ENCODE measurements at places on chromosomes 3 and 15.

DNA sequence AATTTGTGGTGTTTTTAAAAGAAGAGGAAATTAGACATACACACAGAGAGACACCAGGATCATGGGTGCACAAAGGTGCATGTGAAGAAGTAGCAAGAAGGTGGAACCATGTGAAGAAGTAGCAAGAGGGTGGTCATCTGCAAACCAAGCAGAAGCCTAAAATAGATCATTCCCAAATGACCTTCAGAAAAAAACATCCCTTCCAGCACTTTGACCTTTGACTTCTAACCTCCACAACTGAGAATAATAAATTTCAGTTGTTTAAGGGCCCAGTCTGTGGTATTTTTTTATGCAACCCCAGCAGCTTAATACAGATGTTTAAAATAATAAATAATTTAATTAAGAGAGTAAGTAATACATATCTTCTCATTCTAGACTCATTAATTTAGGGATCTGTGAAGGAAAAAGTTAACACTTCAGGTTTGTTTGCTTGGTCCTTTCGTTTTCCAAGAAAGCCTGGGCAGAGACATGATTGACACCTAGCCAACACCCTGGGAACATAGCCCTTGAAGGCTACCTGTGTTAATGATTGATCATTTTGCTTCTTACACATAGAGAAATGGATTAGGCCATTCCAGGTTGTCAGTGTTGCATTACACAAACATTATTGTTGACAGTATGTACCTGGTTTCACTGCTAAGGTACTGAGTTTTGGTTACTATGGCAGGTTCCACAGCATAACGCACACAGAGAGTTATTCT lies 1331.2 kb upstream of the GBE1 start:
- DNase-seq: no peak

DNA sequence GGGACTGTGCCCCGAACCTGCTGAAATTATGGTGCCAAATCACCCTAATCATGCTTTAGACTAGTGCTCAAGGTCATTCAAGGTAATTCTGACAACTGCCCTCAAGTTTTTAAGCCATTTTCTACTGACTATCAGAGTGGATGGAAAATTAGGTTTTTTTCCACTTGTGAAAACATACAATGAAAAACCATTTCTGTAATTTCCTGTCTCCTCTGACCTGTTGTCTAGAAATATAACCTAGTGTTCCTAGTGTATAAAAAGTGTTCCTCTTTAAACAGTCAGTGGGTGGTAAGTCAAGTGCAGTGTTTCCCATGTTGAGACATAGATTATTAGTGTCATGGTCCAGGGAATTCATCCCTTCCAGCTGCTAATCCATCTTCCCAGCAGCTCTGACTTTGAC lies 232.8 kb upstream of the UMPS start:
- DNase-seq: no peak

- no peak for DNase-seq
Measured at GRCh38 chr15:62449638-62450037, 284.6 kb upstream of the C2CD4B start.

GRCh38 chr15:58065445-58066041 lies at the start of gene ALDH1A2:
Gene ALDH1A2, minus strand, starts transcription at chr15:58065711. Its CDS starts 61 bp downstream, at chr15:58065650.
- no peak for DNase-seq

DNA sequence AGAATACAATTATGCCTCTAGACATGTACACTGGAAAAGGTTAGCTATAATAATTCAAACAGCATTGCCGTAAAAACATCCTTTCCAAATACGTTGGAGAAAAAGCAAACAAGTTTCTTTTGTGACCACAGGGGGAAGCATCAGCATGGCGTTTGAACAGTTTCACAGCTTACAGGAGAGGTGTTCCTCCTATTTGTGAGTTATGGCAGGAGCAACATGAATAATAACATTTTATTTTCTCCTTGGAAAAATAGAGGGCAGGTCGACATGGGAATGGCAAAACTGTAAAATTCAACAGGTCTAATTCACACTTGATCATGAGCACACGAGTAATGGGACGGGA lies 39.7 kb upstream of the GADL1 start:
- peak; percentile 85 for DNase-seq

DNA sequence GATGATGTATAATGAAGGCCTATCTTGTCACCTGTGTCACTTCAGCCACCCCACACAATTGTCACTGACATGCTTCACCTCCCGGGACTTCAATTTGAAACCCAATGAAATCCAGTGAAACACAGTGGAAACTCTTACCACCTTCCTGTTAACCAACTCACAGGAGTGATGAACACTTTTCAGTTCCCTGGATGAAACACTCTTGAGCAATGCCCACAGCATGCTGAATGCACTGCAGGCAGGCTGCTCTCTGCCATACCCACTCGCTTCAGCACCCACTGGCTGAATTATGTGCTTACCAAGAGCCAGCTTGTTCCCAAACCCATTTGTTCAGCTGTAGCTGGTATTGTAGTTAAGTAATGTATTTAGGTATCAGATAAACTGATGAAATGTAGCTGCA lies 47.0 kb downstream of the MAP2K1 start:
- DNase-seq: no peak
